SW 1271 (cell line): ENCODE measurements at places on chromosomes 12 and 14.

DNA sequence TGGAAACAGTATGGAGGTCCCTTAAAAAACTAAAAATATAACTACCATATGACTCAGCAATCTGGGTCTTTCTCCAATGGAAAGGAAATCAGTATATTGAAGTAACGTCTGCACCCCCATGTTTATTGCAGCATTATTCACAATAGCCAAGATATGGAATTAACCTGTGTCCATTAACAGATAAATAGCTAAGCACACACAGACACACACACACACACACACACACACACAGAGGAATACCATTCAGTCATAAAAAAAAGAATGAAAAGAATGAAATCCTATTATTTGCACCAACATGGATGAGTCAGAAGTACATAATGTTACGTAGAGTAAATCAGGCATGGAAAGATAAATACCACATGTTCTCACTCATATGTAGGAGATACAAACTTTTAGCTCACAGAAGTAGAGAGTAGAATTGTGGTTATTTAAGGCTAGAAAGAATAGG is 4.7 kb downstream of the KLRK1 start:
- DNase-seq = no peak

- no peak for DNase-seq
Measured at GRCh38 chr12:22377731-22378496, 43.4 kb upstream of the ST8SIA1 start.

DNA sequence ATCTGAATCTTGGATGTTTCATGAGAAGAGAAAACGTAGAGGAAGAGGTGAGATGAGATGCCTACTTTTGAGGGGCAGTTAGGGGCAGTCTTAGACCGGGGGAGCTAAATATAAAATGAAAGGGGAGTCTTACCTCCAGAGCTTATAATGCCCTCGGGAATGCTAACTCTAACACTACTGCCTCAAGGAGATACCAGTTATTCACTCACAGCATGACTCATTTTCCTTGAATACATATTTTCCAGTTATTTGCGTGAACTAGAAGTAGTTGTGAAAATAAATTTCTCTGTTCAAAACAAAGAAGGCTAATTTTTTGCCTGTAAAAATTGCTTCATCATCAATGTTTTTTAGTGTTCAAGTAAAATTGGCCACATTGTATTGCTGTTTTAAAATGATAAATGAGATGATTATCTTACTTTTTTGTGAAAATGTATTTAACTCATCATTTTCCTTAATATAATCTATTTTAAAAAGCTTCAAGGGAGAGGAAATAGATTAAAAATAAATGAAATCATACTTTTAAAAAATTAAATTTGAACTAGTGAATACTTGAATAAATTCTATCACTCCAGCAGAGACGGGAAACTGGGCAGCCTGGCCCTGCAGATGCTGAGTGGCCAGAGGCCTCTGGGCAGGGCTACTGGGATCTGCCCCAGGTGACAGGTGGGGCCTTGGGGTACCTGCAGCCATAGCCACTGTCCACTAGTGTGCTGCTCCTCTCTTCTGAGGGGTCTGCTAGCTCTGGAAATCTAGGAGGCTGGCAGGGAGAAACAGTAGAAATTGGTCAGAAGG is 339.3 kb downstream of the EGLN3 start:
- no peak for DNase-seq

DNA sequence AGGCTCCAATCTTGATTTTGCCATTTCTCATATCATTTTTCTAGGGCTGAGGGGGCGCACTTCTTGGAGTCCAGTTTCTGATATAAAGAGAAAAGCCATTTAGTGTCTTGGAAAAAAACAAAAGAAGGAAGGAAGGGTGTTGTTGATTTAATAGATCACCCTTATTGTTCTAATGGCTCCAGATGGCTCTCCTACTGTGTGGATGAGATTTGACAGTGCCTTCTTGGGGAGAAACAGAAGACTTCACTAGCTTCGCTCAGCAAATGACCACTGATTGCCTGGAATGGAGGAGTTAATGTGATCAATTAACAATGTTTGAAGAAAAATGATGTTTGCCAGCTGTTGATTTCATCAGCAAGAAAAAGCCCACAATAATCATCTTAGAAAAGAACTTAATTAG is 216.2 kb downstream of the APAF1 start:
- no peak for DNase-seq

DNA sequence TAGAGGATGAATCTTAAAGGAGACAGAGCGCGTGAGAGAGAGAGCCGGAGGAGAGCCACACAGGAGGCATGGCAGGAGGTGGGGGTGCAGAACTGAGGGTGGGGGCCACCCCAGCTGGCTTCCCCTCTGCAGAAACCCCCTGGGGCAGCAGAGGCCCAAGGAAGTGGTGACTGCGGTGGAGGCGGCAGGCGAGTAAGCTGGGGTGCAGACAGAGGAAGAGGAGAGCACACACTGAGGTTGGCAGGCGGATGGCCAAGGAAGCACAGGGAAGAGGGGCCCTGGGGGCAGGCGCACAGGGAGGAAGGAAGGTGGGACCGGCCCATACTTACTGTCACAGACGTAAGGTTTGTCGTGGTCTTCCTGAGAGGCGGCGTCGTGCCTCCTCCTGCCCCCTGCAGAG is 179.8 kb downstream of the DPF3 start:
- DNase-seq = no peak

- DNase-seq = no peak
Measured at GRCh38 chr14:26597589-26598080, at the start of gene NOVA1. Gene NOVA1, minus strand, starts transcription at chr14:26598033. Its CDS starts 597 bp downstream, at chr14:26597436.

DNA sequence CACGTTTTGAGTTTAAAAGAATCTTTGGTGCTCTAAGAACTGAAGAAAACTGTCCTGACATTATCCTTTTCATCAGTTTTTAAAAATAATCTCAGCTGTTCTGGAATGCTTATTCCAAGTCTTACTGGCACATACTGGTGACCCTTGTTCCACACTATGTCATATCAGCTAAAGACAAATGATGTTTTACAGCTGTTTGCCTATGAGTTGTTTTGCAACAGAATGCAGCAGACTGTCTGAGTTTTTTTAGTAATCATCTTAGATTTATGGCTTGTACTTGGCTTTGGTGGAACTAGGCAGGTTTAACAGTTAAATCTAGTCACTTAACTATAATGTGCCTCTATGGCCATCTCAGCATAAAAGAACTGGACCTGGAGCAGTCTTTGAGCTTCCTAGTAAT is 91.6 kb upstream of the GRIN2B start:
- no peak for DNase-seq

DNA sequence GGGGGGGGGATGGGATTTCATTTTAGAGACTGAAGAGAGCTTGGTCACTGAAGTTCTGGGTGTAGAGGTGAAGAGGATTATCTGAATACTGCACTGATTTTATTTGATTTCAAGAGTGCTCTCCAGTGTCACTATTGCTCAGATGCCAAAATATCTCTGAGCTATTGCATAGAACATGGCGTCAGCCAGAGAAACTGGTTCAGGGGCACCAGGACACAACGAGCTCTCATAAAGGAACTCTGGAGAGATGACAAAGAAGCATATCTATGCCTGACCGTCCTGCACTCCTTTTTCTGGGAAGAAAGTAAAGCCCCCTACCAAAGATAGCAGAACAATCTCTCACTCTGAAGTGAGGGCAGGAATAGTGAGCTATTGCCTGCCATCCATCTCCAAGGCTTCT is 2.0 kb downstream of the SLC7A8 start:
- DNase-seq = no peak

GRCh38 chr12:80412343-80412953 is 31.6 kb upstream of the PTPRQ start:
- peak; percentile 61 for DNase-seq

DNA sequence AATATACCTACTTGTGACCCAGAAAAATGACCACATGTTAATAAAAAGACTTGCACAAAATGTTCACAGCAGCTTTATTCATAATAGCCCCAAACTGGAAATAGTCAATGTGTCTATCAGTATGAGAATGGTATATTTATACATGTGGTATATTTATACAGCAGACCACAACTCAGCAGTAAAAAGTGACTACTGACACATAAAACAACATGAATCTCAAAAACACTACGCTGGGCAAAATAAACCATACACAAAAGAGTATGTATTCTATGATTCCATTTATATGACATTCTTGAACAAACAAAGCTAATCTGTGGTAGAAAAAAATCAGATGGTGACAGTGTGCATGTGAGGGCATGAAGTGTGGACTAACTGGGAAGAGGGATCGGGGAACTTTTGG is 35.1 kb downstream of the ARF6 start:
- no peak for DNase-seq

GRCh38 chr12:114529966-114530365 is 124.0 kb upstream of the TBX5 start:
- DNase-seq = no peak

- DNase-seq = no peak
Measured at GRCh38 chr14:39762576-39763401, 330.6 kb upstream of the FBXO33 start.

GRCh38 chr14:34843011-34843554 is 32.1 kb downstream of the BAZ1A start:
- DNase-seq = peak; percentile 60

- no peak for DNase-seq
Measured at GRCh38 chr12:100942984-100943749, 148.6 kb downstream of the ANO4 start.

DNA sequence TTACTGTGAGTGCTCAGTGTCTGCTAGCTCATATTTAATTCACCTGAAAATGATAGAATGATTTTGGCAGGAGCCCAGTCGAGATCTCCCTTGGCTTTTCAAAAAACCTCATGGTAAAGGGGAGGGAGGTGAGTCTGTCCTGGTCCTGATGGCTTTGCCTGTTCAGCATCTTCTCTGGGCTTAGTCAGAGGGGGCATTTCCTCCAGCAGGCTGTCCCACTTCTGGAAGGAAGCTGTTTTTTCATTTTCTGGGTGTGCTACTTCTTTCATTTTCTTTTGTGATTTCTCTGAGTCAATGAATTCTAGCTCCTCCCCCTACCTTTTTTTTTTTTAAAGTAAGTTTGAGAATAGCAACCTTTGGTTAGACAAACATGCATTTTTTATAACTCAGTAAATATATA is 58.8 kb downstream of the TMX1 start:
- no peak for DNase-seq

- no peak for DNase-seq
Measured at GRCh38 chr12:2298556-2299200, 245.9 kb downstream of the CACNA1C start.

GRCh38 chr14:65070471-65070976 is 31.8 kb downstream of the MAX start:
- no peak for DNase-seq
